ENCODE measurements at places on chromosomes 6 and 20.

GRCh38 chr20:21436205-21436604 lies 38.9 kb upstream of the NKX2-4 start:
- DNase-seq, result no peak

GRCh38 chr6:2959909-2960719 lies 11.3 kb downstream of the SERPINB6 start:
- peak; percentile 32 for DNase-seq

DNA sequence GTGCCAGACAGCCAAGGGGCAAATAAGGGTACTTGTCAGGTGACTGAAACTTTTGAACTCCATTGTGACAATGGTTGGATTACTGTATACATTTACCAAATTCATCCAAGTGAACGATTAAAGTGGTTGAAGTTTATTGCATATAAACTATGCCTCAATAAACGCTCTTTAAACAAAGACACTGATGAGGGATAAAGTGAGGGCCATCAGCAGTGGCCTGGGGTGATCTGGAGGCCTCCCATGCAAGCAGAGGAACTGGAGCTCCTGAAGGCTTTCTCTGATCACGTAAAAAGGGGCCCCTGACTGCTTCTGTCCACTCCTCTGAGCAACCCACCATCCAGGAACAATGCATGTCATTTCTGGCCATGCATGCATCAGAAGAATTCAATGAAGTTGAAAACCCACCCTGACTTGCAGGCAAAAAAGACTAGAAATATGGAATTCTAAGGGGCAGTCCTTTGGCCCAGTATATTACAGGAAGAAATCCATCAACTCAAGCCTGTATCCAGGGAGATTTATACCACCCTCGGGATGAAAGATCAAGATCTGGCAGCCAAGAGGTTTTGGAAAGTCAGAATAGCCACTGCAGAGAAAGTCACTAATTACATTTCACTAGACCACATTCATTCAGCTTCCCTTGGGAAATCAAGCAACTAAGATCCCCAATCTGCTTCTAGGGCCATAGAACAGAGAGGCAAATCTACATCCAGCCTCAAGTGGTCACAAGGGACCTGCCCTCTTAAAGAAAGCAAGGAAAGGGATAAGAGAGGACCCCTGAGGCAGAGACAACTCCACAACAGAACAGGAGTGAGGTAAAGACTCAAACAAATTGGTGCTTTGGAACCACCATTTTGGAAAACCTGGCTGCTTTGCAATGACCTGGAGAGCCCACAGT lies 31.7 kb upstream of the RAB22A start:
- DNase-seq, result no peak

DNA sequence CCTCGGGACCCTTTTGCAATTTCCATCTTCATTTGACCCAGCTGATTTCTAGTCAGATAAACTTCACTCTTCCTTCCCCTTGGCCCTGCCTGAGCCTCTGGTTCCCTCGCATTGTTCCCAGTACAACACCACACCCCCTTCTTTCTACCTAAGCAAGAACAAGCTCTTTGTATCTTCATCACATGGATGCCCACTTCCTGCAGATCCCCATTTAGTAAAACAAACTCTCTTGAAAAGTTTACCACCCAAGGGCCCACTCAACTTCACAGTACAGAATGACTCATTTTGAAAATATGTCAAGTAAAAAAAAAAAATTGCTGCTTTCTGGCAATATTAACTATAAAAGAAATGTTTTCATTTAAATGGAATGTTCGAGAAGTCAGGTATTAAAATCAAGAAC lies 5.2 kb downstream of the FAXC start:
- peak; percentile 11 for DNase-seq
